ENCODE measurements at places on chromosomes 5 and 9.

GRCh38 chr9:114898741-114899140 lies 31.6 kb downstream of the TNFSF8 start:
- no peak for DNase-seq

DNA sequence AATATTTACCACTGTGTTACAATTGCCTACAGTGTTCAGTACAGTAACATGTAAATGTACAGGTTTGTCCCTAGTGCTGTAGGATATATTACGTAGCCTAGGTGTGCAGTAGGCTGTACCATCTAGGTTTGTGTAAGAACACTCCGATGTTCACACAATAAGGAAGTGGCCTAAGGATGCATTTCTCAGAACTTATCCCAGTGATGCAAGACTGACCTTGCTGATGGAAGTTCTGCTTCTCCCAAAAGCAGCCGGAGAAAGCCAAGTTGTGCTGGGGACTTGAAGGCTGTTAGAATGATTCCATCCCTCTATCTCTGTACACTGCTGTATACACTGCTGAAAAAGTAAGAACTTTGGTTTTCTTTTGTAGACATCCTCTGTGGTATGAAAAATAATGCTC lies 21.6 kb downstream of the NEUROG1 start:
- DNase-seq = no peak

DNA sequence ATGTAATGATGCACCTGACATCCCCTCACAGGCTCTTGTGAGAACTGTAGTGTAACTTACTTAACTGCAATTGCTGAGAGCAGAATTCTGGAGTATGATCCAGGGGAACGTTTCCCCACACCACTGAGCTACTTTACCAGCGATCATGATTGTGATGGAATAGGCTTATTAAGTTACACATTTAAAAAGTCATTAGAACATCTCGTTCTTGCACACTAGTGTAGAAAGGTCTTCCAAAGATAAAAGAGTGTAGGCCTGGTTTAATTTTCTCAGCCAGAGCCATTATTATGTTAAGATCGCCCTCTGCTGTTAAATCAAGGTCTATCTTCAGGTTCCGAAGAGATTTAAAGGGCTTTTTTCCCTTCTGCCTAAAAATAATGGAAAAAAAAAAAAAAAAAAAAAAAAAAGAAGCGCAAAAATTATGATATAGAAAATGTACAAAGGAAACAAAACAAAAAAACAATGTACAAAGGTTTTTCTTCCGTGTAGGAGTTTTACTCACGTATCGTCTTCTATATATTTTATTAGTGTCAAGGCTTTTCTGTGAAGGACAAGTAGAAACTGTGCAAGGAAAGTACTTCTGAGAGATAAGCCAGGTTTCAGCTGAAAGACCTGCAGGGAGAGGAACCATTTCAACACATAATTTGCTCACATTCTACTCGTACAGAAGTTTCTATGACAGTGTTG lies 18.6 kb upstream of the MOB3B start:
- no peak for DNase-seq

- DNase-seq = no peak
Measured at GRCh38 chr9:89619424-89620138, 14.8 kb downstream of the GADD45G start.

GRCh38 chr5:66810848-66811261 lies 214.7 kb downstream of the MAST4 start:
- DNase-seq = no peak

- DNase-seq = no peak
Measured at GRCh38 chr5:13944560-13945199, at the start of gene DNAH5. TSS of gene DNAH5 (minus strand) at chr5:13944688. CDS start at chr5:13944438, 250 bp downstream.

- DNase-seq = no peak
Measured at GRCh38 chr5:17314907-17315471, 97.6 kb downstream of the BASP1 start.

- DNase-seq = no peak
Measured at GRCh38 chr5:56552612-56553268, 262.6 kb upstream of the MAP3K1 start.

DNA sequence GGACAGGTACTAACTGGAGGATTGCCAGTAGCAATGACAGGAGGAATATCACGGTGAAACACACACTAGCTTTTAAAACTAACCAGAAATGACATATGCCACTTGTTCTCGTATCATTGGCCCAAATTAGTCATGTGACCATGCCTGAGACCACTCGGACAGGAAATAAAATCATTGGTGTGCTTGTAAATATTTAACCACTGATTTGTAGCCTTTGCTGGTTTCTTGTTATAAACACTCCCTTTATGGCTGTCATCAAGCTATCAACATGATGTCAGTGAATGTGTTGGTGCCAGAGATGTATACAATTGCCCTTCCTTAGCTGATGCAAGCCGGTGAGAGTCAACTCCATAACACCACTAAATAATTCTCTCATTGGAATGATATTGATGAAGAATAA lies 123.7 kb upstream of the ANKH start:
- no peak for DNase-seq

- DNase-seq = no peak
Measured at GRCh38 chr9:110217656-110218099, 9.7 kb upstream of the C9orf152 start.

DNA sequence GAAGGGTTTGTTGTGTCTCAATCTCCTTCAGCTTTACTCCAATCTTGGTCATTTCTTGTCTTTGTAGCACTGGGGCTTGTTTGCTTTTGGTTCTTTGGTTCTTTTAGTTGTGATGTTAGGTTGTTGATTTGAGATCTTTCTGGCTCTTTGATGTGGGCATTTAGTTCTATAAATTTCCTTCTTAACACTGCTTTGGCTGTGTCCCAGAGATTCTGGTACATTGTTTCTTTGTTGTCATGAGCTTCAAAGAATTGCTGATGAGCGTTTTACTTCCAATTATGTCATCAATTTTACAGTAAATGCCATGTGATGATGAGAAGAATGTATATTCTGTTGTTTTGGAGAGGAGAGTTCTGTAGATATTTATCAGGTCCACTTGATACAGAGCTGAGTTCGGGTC lies 353.3 kb downstream of the MAN2A1 start:
- DNase-seq = no peak

GRCh38 chr9:86649913-86650312 lies 295.7 kb upstream of the TUT7 start:
- DNase-seq = no peak

DNA sequence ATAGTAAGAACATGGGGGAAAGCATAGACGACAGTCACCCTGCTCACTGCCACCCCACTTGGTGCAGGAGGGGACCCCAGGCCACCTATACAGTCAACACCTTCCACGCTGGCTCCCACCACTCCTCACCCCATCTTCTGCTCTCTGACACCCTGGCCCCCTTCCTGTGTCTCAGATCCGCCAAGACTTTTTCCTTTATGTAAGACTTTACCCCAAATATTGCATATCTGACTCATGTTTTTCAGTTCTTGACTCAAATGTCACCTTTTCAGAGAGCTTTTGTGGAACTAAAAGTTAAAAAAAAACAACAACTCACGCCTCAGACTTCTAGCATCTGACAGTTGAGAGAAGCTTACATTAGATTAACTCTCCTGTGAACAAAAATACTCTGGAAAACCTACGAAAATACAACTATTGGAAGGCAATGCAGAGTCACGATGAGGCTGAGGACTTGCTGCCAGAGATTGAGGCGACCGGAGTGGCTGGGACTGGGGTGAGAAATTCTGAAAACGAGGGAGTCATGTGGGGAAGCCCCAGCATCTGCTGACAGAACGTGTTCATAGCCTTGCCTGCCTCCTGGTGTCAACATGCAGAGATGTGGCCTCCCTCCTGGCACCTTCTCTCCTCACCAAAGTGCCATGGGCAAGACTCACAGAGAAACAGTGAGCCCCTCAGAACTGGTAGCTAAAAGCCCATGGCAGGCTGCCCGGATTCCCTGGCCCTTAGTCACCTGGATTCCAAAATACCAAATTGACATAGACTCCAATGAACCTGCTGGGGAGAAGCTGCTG lies 22.4 kb upstream of the FCN2 start:
- no peak for DNase-seq

DNA sequence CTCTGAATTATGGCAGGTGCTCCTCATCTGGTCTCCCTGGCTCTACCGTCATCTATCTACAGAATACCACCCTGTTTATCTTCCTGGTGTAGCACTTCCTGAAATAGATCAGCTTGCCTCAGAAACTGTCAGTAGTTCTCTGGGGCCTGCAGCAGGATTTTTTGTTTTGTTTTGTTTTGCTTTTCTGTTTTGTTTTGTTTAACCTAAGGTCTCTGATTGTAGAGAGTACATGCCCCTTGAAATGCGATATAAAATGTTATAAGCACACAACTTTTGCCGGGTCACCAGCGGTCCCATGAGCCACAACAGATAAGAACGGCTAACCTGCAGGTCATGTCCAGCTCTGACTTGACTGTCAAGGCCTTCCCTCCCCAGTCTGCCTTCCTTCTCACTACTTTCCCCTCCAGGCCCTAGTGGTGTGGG lies 26.6 kb upstream of the CREBRF start:
- no peak for DNase-seq

DNA sequence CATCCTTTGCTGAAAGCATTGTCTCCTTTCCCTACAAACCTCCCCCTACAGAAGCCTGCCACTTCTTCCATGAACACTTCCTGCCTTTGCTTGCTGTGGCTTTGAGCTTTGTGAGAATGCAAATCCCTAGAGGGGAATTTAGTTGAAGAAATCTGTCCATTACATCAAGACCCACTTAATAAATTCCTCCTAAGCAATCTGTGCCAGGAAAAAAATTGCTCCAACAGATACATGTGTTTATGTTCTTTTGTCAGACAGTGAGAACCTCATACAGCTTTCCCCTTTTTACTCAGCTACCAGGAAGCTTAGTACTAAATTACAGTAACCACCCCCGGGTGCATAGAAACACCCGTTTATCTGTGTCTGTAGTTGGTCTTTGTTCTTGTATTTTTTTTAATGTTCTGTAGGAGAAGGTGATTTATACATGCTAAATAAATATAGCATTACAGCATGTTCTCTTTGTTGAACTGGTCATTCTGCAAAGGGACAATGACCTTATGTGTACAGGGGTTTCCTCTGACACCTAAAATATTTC lies 43.9 kb downstream of the SH3TC2 start:
- no peak for DNase-seq
